ENCODE measurements at places on chromosomes 12 and 14.

DNA sequence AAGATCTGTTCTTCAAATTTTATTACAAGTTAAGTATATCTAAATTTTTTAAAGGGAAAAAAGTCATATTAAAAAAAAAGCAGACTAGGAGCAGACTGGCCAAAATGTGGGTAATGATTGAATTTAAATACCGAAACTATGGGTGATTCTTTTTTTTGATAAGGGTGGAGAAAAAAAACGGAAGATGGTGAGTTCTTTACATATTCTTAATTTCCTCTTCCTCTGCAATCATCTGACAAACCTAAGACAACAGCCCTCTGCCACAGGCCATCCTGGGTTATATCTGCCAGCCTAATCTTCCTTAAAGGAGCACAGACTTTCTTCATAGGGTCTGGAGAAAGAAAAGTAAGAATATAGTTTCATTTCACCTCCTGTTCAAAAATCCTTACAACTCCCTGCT is 108.0 kb downstream of the PPP2R5E start:
- DNase-seq, result no peak

DNA sequence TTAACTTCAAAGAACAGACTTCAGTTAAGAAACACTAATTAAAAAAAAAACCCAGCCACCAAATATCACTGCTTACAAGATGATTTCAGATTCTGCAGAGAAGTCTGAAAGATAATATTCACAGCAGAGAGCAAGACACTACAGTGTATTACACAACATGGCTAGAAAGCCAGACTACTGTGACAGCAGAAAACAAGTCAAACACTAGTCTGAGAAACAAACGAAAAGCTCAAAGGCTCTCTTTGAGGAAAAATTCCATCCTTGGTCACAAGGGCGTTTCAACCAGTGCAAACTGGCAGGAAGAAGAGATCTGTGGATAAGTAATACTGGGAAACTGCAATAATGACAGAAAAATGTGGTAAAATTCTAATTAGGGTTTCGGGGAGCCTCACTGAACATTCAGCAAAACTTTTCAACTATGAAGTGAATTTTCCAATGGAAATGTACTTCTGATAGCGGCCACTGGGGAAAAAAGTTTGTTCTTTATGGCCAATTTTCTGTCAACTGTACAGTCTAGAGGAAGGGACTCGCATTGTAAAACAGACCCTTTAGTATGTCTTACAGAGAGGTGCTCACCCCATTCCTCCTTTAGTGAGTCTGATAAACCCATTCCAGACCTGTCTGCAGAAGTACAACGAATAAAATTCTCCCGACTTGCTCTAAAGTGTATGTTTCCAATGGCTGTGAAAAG is 50.4 kb downstream of the ACADS start:
- DNase-seq, result no peak

- DNase-seq, result no peak
These were observed 179.7 kb downstream of the TTC8 start for GRCh38 chr14:89004166-89004565.

DNA sequence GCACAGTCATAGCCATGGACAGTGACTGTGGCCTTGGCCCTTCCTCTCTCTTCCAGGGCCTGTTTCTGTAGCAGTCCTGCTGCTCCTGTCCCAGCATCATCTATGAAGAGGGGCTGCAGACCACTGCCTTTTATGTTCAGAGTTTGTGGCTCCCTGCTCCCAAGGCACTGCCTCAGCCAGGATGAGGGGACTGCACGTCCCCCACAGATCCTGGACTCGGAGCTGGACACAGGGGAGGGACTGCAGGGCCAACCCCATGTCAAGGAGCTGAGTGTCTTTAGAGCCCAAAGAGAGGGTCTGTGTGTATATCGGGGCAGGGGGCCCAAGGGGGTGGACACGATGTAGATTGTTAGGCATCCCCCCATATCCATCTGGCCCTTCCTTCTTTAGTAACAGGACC is 60.6 kb upstream of the DIO3 start:
- DNase-seq, result no peak

DNA sequence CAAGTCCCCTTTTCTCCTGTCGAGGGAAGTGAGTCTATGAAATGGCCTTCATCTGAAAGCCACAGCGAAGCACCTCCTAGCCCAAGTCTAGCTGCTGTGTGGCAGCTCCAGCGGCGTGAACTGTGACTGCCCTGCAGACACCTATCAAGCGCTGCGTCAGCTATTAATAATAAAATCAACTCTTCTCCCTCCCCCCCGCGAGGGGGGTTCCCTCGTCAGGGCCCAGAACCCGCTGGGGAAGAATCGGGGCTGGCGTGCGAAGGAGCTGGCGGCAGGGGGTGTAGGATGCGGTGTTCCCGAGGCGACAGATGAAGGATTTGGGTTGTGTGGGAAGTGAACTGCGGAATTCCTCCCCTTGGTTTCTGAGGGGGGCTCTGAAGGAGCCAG is 662 bp upstream of the ATP2A2 start:
- DNase-seq, result peak; percentile 85

- DNase-seq, result no peak
These were observed 220.0 kb downstream of the RASSF9 start for GRCh38 chr12:85616201-85616600.

DNA sequence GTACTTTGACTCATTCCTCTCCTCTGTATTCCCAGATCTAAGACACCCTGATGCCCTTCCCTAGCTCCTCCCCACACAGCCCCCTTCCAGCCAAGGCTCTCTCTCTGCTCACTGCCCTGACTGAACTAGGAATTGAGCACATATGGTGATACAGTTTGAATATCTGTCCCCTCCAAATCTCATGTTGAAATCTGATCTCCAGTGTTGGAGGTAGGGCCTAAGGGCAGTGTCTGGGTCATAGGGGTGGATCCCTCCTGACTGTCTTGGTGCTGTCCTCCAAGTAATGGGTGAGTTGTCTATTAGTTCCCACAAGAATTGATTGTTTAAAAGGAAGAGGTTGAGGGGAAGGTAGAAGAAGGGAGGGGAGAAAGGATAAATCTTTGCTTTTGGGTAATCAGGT is 17.4 kb downstream of the CMKLR1 start:
- DNase-seq, result no peak

GRCh38 chr12:124267205-124267778 is 27.6 kb upstream of the RFLNA start:
- DNase-seq, result no peak

DNA sequence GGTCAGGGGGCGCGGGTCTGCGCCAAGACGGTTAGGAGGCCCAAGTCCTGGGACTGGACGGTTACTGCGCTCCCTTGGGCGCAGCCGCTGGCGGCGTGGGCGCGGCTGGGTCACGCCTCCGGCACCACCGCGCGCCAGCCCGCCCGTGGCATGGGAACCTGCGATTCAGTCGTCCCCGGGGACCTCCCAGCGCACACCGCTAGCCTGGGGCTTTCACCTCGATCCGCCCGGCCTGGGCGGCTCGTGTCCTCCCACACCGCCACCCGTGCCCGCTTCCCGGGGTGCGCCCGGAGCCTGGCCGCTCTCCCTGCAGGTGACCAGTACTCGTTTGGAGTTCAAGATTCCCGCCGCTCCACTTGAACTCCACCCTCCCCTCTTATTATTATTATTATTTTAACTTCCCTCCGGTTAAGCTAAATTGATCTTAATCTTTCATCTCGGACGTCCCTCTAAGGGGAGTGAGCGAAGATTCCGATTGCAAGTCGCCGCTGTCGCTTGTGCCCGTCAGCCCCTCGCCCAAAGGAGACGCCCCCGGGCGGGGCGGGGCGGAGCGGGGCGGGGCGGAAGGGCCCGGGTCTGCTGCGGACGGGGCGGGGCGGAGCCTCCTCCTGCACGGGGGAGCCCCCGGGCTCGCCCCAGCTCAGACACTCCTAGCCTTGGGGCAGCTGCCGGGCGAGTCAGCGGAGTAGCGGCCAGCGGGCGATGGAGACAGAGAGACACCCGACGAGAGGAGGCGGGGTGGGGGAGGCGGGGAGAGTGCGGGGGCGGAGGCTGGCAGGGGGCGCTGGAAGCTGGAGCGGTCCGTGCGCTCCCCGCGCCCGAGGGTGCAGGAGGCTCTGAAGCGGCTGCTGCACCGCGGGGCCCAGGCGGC is at the start of gene KCNMB4:
TSS of gene KCNMB4 (plus strand) at position 643 of the 871 bp plus-strand sequence. CDS start 445 bp downstream, outside the sequence.
- peak; percentile 81 for DNase-seq

DNA sequence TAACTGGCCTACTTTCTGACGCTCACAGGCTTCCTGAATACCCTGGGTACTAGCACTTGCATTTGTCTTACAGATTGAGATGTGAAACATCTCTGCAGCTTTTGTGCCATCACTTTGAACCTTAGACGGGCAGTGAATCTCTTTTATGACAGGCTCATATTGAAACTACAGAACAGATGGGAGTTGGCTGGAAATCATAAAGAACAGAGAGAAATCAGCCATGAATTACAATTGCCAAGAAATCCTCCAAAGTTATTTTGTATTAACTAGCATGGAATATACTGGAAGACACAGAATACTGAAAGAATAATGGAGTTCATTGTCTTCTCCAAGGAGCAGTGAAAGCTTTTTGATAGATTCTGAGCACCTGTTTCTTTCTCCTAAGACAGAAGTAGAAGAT is 32.7 kb downstream of the MYF5 start:
- DNase-seq, result no peak

DNA sequence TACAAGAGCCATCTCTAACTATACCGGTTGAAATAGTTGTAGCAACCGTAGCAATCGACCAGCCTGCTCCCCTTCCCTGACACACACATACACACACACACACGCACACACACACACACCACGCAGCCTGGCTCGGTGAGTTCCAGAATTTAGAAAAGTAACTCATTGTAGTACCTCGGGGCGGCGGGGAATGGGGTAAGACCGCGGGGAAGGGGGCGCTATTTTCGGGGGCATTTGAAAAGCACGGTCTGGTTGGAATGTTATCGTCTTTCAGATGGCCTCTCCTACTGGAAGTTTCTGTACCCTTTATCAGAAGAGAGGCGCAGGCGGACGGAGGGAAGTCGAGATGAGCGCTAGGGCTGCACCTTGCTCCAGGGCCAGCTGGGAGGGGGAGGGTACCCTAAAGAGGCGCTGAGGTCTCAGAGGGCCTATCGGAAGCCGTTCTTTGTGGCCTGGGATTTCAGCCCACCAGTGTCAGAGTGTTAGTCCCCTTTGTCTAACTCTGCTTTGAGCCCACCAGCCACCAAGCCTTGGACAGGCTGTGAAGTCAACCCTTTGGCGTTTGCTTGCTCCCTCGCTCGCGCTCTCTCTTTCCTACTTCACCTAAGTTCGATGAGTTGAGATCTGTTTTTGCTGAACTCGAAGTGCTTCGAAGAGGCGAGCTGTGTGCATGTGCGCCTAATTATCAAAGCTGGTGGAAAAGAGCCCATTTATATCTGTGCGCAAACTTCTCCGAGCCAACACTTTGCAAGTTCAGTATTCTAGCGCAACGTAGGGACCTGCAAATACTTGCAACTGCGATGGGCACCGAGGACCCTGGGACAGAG is 837 bp downstream of the COL2A1 start:
- DNase-seq, result no peak

DNA sequence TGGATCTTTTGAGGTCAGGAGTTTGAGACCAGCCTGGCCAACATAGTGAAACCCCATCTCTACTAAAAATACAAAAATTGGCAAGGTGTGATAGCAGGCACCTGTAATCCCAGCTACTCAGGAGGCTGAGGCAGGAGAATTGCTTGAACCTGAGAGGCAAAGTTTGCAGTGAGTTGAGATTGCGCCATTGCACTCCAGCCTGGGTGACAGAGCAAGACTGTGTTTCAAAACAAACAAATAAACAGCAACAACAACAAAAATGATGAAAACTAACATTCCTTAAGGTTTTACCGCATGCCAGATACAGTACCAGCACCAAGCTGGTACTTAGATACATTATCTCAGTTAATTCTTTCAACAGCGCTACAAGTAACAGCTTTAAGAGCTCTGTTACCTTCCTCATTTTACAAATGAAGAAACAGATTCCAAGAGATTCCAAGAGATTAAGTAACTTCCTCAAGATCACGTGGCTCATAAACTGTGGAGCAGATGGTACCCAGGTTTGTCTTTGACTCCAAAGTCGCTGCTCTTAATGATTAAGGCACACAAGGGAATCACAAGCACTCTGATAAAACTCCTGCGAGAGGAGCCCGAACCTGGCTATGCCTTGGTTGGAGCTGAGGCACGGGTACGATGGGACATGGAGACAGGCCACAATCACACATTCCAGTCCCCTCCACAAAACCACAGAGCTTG is 17.7 kb upstream of the PLEK2 start:
- no peak for DNase-seq

- no peak for DNase-seq
These were observed 20.2 kb downstream of the FGD4 start for GRCh38 chr12:32419520-32419960.

GRCh38 chr14:36784541-36784940 is 122.9 kb downstream of the PAX9 start:
- no peak for DNase-seq

- DNase-seq, result no peak
These were observed 116.3 kb downstream of the GLT1D1 start for GRCh38 chr12:128969480-128970055.

DNA sequence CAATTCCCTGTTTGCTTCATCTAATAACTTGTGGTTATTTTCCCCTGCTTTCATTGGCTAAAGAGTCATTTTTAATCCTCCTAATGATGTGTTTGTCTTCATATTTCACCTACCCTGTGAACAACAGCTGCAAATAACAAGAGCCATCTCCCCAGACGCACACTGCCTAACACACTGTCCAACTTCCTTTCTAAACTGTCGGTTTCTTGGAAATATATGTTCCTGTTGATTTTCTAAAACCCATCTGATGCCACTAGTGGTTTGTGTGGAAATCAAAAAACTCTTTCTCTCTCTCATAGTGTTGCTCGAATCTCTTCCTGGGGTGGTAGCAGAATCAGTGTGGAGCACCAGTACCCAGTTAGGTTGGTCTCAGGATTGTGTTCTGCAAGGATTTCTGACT is 226.9 kb downstream of the EPS8 start:
- no peak for DNase-seq

DNA sequence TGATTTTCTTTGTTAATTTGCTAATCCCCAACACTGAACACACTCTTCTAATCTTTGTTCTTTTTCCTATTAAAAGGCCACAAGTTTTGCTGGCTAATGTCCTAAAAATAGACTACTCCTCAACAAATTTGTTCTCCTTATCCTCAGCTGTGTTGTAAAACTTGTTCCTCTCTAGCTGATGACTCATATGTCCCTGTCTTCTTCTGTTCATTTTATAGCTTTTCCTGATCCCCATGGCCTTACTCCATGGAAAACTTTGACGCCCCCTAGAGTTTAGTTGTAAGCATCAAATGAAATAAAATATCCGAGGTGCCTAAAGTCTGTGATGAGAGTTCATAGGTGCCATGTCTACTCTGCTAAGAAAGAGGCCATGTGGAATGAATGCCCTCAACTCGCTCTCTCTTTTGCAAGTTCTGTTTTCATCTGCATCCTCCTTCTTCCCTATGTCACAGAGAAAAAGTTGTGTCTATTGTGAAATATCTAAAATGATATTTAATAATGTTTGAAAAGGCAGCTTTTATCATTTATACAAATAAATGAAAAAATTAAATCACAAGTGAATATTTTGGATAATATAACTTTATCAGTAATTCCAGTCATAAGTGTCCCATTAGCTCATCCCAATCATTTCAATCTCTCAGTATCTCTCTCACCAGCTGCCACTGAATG is 237.9 kb downstream of the IPO8 start:
- DNase-seq, result no peak

GRCh38 chr14:53934778-53935414 is 21.7 kb downstream of the BMP4 start:
- no peak for DNase-seq

GRCh38 chr12:75823475-75823874 is 208.1 kb downstream of the PHLDA1 start:
- no peak for DNase-seq

GRCh38 chr12:106131676-106132075 is 7.1 kb downstream of the NUAK1 start:
- no peak for DNase-seq

Measured in left ventricle myocardium superior (tissue), 1 donor.